Daoy (cell line): ENCODE measurements at places on chromosomes 3 and 15.

DNA sequence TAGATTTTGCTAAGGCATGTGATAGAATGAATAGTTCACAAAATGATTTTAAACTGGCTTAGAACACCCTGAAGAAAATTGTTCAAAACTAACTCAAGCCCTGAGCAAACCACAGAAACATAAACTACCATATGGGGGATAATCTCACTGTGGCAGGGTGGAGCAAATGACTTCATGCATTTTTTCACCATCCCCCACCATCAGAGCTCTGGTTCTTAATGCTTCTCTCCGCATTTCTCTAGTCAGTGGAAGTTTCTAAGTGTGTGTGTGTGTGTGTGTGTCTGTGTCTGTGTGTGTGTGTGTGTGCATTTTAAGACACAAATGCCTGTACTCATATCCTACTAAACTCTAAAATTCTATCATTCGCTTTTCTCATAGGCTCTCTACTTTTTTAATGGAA is 107.1 kb upstream of the PHLDB2 start:
- DNase-seq, result peak; percentile 67

DNA sequence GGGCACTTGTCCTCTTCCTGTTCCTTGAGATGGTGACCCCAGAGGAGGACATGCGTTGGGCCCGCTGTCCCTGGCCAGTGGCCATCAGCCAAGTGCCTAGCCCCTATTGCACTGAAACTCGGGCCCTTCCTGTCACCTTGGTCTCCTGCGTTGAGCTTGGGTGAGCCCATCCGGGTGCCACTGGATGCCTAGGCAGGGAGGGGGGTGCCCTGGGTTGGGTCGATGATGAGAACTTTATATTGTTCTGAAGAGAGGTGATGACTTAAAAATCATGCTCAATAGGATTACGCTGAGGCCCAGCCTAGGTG is 221.8 kb downstream of the SNRPN start:
- DNase-seq, result no peak

DNA sequence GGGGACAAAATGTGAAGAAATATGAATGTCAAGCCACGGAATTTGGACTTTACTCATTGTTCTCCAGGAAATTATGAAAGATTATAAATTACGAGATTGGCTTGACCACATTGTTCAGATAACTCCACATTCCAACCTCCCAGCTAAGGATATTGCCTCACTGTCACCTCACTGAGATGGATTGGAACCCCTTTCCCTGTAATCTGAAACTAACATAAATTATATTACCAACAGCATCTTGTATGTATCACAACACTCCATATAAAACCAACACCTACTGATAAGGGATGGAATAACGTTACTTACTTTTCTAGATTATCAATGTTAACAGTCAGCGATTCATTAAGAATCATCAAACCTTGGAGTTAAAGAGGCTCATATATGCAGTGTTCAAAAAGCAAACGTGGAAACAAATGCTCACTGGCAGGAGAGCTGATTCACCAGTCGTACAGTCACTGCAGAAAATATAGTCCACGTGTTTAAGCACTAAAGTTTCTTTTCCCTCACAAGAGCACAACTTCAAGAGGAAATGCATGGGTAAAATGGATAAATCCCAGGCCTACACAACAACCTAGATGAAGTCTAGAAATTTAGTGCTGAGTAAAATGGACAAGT is 451.5 kb downstream of the FGF12 start:
- DNase-seq, result peak; percentile 9

- DNase-seq, result no peak
Measured at GRCh38 chr3:58459160-58459559, 25.5 kb upstream of the PDHB start.

DNA sequence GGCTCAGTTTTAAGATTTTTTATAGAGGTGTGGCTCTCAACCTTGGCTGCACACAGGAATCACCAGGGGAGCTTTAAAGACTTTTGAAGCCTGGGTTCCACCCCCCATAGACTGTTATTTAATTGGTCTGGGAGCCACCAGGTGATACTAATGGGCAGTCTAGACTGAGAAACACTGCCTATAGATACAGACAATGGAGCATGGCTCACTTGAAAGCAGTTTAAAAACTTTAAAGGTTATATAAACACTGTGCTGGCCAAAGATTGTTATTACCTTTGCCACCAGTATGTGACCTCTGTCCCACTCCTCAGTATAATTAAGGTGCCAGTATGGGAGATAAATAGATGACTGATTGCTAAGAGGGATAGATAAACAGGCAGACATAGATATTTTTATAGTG is 3.8 kb downstream of the GOLIM4 start:
- no peak for DNase-seq

GRCh38 chr15:96351761-96352603 is 21.5 kb downstream of the NR2F2 start:
- no peak for DNase-seq

GRCh38 chr15:41822471-41822870 is 5.4 kb upstream of the JMJD7 start:
- no peak for DNase-seq

DNA sequence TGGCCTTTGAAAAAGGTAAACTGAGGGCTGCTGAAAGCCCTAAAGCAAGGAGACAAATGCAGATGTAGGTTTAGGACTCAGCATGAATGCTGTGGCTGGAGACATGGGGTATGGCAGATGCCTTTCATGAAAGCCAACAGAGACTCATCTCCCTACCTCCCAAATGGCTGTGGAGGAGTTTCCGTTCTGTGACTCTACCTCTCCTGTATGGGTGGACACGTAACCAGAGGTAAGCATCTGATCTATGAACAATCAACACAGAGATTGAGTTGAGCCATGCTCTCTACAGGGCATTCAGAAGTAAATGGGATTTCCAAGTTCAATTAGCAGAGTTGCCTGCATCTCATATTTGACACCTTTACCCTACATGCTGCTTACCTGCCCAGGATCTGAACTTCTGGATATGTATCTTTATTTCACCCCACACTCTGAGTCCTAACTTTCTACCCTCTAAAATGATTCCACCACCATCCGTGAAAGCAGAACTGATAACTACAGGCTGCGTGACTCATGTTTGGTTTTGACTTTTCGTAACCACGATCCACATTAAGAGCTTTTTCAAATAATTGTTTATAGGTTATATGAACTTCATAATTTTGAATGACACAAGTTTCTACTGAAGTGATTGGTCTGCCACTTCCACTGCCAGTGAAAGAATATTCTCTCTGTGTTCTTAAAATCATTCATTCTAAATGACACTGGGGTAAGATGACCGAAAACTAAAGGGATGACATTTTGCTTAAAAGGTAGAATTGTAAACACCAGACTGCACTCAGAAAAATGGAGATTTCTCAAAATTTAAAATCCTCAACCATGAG is 1058.7 kb downstream of the FHIT start:
- DNase-seq, result no peak

DNA sequence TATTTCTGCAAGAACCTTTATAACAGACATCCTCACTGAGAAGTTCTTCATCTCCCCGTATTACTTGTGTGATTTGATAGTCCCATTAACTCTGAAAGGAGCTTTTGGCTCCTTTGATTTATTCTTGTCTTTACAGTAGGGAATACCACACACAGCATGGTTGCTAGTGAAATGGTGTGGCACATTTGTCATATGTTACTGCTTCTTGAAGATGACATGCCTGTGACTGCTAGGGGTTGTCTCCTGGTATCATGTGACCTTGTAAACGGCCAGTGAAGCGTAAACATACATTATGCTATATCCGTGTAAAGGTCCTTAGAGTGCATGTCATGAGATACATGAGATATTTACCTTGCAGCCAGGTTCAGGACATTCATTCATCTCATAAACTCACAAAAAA is 197.9 kb downstream of the RYR3 start:
- DNase-seq, result no peak

DNA sequence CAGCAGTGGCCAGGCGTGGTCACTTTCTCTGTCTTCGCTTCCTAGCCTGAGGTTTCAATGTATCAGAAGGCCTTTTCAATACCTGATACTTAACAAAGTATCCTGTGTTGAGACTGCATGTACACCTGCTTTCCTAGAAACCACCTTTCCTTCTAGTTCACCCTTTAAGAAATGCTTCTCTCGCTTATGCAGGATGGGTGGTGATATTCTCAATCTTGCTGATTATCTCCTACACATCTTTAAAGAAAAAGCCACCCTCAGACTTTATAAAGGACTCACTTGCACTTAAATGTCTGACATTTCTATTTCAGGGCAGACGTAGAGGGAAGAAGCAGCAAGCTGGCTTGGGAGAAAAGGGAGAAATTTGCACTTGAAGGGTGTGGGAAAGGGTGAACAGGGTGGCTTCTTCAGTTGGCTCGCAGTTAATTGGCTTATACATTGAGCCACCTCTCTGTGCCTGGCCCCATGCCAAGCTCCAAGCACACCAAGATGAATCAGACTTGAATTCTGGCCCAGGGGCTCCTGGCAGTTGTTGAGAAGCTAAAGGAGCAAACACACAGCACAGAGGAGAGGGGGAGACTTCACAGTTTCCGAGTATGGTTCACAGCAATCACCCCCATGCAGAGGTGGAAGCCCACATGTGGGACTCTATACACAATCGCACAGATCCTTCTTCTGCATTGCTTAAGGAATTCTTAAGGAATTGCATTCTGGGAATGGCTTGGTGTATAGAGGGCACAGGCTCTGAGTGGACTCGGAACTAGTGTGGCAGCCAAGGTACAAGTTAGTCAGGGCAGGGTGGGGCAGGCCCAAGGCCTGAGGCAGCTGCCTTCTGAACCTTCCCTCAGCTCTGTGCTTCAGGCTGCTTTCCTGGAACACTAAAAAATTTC is 1.3 kb downstream of the ARL6IP5 start:
- peak; percentile 93 for DNase-seq
